NCI-H187 (cell line): ENCODE measurements at places on chromosomes 5 and 9.

DNA sequence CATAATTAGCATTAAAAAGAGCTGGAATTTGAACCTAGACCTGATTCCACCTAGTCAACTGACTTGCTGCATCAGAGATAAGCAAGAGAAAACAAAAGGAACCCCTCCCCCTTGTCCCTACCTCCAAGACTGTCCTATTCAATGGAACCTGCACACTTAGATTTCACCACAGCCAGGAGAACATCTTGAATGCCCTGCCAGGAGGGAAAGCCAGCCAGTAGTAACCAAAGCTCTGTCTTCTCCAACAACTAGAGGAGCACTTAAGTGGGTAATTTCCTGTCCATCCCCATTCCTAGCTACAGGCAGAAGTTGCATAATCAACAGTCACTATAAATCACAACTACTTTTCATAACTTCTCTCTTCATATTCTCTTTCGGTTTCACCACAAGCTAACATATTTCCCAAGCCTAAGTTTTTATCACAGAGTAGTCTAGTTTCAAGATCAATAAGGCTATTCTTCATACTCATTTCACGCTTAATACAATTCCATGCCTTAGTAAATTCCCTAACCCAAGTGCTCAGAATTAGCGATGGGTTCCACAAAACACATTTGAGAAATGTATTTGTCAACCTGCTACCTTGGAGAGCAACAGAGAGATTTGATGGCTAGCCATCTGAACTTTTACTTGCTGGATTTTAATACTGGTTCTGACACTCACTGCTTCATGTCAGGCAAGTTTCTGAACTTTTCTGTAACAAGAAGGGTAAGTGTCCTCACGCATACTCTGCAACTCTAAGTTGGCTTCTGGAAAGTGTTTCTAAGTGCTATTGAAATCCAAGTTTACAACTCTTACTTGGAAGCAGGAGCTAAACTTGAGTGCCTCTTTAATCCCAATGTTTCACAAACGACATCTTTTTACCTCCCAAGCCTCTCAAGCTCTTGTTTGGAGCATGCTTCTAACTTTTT lies 2.0 kb downstream of the DENND1A start:
- no peak for DNase-seq

DNA sequence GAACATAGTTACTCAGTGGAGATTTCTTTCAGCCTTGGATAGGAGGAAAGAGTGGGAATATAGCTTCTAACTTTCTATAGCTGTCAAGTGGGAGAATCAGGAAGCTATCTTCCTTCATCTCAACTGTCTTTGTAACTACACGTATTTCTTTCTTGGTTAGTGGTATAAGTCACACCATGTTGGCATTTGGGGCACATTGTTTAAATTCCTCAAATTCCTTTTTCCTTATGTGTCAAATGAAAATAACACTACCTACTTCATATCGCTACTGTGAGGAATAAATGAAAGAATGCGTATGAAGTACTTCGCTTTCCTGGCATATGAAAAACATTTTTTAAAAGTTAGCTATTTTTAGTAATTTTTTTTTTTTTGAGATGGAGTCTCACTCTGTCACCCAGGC lies 1082.5 kb upstream of the WWC1 start:
- no peak for DNase-seq

DNA sequence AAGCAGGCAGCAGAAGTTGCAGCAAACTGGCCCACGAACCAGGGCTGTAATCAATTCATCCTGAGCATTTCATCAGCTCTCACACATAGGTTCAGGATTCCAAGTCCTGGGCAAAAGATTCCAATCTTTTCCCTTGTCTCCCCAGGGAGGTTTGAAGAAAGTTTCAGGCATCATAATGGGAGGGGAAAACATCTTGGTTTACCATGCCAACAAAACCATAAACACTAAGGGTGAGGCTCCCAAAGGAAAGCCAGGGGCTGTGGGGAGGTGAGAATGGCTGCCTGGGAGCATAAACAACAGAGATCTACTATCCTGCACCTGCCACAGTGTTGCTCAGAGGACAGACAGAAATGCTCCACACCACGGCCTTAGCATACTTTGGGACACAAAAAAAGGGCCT lies 94.6 kb downstream of the SH3TC2 start:
- no peak for DNase-seq

DNA sequence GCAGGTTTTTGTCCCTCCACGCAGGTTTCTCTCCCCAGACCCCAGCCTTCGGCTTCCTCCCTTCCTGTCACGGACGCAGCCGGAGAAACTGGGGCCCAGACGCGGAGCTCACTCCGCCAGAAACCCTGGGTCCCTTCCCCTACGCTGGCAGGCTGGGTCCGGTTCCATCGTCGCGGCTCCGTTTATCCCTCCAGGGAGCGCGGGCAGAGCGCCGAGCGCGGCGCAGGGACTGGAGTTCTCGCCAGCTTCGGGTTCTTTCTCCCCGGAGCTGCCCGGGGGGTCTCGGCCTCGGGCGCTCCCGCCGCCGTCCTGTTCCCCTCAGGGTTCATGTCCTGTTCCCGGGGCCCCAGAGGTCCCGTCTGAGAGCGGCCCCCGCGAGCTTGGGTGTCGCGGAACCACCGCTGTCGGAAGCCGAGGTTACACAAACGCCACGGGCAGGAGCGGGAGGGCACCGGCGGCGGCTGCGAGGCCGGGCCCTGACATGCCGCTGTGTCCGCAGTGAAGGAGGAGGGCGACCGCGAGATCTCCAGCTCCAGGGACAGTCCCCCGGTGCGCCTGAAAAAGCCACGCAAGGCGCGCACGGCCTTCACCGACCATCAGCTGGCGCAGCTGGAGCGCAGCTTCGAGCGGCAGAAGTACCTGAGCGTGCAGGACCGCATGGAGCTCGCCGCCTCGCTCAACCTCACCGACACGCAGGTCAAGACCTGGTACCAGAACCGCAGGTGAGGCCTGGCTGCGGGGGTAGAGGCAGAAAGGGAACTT lies 4.6 kb downstream of the BARHL1 start:
- no peak for DNase-seq

GRCh38 chr5:106656821-106657220 lies 1013.9 kb downstream of the EFNA5 start:
- no peak for DNase-seq

- DNase-seq = no peak
Observed at GRCh38 chr5:91145333-91145620, 237.8 kb downstream of the ARRDC3 start.

DNA sequence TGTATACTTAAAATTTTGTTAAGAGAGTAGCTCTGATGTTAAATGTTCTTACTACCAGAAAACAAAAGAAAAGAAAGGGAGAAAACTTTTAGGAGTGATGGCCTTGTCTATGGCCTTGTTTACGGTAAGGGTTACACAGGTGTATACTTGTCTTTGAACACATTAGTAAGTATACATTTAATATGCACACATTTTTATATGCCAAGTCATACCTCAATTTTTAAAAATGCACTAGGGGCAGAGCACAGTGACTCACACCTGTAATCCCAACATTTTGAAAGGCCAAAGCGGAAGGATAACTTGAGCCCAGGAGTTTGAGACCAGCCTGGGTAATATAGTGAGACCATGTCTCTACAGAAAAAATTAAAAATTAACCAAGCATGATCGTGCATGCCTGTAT lies 166.7 kb upstream of the SNX2 start:
- no peak for DNase-seq

DNA sequence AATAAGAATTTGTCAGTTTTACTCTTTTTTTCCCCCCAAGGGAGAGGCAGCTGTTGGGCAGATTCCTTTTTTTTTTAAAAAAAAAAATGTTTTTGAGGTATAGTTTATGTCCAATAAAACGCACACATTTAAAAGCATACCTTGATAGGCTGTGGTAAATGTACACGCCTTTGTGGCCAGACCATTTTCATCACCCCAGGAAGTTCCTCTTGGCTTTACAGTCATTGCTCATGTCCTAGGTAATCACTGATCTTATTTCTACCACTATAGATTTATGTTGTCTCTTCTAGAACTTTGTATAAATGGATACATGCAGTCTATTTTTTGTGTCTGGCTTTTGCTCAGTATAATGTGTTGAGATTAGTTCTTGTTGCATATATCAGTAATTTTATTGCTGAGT lies 9.8 kb downstream of the SUB1 start:
- DNase-seq = no peak

GRCh38 chr5:157400741-157401495 lies 59.1 kb upstream of the NIPAL4 start:
- DNase-seq = no peak
